ENCODE measurements at places on chromosomes 4 and X.

- no peak for DNase-seq
These were observed 2.7 kb upstream of the RTL3 start for GRCh38 chrX:78661836-78662235.

GRCh38 chrX:9349572-9350494 lies 115.0 kb upstream of the TBL1X start:
- DNase-seq, result no peak

DNA sequence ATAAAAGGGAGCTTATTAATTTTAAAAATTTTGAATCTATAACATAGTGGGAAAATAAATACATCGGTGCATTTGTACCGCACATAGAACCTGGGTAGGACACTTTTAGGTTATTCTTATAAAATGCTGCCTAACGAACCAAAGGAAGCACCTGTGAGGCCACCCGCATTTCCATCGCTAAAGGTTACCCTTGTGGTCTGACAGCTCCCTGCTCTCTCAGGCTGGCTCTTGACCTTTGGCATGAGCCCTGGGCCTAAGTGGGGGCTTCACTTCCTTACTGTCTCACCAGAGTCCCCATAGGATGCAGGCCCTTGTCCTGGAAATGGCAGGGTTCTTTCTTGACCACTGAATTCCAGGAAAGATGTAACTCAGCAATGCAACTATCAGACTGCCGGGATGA lies 46.0 kb downstream of the HADH start:
- no peak for DNase-seq

DNA sequence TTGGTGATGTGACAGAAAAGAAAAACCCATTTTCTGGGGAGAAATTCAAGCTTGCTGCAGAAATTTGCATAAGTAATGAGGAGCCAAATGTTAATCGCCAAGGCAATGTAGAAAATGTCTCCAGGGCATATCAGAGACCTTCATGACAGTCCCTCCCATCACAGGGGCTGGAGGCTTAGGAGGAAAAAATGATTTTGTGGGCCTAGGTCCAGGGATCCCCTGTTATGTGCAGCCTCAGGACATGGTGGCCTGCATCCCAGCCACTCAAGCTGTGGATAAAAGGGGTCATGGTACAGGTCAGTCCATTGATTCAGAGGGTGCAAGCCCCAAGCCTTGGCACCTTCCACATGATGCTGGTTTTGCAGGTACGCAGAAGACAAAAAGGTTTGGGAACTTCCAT lies 90.7 kb downstream of the TGIF2LX start:
- DNase-seq, result no peak

GRCh38 chr4:110625576-110626257 lies 2.8 kb upstream of the PITX2 start:
- DNase-seq, result no peak

All from WERI-Rb-1 (cell line).